ENCODE measurements at places on chromosomes 3 and 15.

DNA sequence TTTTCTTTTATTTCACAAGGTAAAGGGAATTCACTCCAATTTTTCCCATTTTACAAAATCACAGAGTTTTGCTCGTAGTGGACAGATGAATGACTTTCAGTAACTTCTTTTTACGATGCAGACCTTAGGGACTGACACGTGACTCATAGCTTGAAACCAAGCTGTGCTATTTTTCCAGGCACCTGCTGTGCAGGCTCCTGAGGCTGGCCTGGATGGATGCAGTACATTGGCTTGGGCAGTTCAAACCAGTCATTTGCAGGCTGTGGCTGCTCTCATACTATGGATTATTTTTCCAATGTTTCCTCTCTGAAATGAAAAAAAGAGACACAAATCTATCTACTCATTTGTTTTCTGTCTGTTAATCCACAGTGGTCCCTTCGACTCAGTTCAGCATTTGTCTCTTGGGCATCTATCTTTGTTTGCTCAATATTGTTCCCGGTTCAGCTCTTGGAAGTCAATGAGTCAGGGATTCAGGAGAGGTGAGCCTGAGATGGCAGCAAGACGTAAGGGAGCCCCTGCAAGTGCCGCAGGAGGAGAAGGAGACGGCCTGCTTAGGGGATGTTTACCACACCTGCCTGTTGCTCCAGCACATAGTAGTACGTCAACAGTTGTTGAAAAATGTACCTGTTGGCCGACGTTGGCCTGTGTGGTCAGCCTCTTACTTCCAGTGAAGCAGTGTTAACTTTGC, 92.8 kb downstream of the SV2B start:
- no peak for DNase-seq

- no peak for DNase-seq
Measured at GRCh38 chr3:78788839-78789238, 979.0 kb downstream of the ROBO1 start.

GRCh38 chr3:119835556-119835955, 53.7 kb downstream of the NR1I2 start:
- DNase-seq, result no peak

GRCh38 chr15:32763295-32763694, 45.5 kb downstream of the GREM1 start:
- DNase-seq, result no peak

GRCh38 chr15:32636908-32637567, 4.5 kb upstream of the SCG5 start:
- DNase-seq, result no peak

GRCh38 chr3:65020281-65021160, 332.7 kb upstream of the ADAMTS9 start:
- no peak for DNase-seq

- no peak for DNase-seq
Measured at GRCh38 chr3:165459924-165460835, 264.0 kb upstream of the SLITRK3 start.

DNA sequence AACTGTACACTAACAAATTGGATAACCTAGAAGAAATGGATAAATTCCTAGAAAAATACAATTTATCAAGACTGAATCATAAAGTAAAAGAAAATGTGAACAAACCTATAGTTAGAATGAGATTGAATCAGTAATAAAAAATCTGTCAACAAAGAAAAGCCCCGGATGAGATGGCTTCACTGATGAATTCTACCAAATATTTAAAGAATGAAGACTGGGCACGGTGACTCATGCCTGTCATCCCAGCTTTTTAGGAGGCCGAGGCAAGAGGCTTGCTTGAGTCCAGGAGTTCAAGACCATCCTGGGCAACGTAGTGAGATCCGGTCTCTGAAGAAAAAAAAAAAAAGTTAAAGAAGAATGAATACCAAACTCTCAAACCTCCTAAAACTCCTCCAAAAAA, 17.7 kb upstream of the AP4E1 start:
- no peak for DNase-seq

- peak; percentile 80 for DNase-seq
Measured at GRCh38 chr15:66251790-66252684, 1.5 kb downstream of the MEGF11 start.

DNA sequence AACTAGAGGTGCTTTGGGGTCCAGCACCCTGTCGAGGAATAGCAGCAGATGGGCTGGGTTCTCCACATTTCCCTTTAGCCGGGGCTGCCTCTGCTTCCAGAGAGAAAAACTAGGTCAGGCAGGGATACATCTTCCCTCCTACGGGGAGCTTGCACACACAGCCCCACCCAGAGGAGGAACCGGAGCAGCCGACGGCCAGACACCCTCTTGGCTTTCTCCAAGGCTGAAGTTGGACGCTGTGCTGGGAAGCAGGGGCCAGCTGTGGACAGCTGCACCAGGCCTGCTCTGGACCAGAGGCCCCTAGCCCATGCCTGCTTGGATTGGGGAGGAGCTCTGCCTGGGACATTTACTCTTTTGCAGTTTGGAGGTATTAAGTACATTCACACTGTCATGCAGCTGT, 44.7 kb upstream of the NR2C2 start:
- DNase-seq, result no peak

DNA sequence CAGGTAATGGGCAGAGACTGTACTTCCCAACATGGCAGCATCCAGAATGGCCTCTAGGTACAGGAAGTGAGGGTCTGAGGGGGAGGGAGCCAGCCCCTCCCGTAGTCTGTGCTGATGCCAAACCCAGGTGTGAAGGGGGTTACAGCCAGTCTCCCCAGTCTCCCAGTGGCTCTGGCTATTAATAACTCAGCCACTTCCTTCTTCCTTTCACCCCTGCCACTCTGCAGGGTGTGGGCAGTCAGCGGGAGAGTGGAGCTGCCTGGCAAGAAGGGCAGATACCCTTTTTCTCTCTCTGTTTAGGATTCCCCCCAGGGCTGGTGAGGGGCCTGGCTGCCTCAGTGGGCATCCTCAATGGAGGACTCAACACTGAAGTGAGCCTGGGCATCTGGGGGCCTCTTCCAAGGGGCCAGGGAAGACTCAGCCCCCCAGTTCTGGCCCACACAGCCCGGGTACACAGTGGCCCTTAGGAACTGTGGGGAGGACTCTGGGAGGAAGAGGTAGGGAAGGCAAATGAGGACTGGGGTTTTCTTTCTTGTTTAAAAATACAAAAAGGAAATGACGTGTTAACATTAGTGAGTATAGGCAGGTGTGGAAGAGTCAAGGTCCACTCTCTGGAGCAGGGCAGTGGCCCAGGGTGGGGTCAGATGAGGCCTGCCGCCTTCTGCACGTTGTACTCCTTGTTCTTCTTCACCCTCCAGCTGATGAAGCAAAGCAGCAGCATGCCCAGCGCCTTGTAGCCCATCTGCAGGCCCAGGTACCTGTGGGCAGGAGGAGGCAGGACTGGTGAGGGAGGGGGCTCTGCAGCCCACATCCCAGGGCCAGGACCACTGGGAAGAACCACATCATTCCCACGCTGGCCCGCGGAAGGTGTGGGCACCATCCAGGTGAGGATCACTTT, 38.6 kb upstream of the RAB6B start:
- peak; percentile 26 for DNase-seq

DNA sequence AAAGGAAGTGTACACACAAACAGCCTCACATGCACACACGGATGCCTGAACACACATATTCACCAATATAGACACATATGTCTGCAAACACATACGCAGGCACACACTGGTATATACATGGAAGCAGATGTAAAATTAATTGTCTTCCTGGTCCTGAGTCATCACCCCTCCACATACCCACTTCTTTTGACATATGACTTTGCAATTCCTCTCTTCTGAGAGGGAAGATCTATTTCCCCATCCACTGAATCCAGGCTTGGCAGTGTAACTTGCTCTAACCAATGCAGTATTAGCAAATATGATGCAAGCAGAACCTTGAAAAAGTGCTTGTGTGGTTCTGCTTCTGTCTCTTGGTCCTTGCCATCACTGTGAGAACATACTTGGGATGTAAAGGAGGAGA, 76.8 kb upstream of the HRH1 start:
- no peak for DNase-seq

- no peak for DNase-seq
Measured at GRCh38 chr3:40043444-40043755, 234.0 kb downstream of the MYRIP start.

- DNase-seq, result no peak
Measured at GRCh38 chr3:170867143-170867937, 2.7 kb downstream of the RPL22L1 start.

GRCh38 chr15:70647396-70647795, 116.0 kb downstream of the UACA start:
- no peak for DNase-seq

DNA sequence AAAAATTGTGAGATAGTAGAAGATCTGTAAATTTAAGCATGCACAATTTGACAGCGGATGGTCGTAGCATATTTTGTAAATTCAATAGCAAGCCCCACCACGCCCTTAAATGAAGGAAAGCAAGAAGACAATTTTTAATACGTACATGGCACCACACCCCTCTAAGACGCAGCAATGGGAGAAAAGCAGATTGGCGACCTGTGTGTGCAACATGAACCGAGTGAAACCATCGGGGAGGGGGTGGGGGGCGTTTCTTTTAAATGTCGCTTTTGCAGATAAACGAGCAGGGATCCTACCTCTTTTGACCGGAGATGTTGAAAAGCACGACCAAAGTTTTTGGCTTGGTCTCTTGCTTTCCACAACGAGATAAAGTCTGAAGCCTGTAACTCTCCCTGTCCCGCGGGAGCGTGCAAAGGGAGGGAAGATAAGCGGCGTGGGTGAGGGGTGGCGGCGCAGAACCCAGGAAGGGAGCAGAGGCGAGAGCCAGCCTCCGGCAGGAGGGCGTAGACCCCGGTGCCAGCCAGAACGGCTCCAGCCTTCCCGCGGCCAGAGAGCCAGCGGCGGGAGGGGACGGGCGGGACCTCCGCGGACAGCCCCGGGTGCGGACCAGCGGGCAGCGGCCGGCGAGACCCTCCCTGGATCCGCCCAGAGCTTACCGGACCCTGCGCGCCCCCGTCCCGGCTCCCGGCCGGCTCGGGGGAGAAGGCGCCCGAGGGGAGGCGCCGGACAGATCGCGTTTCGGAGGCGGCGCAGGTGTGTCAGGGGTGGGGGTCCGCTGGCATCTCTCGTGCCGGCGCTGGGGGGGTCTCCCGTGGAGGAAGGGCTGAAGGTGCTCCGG, at the start of gene CHL1:
Gene CHL1 (plus strand): TSS at position 453 of the 838 bp plus-strand sequence. CDS start 123,014 bp downstream, outside the sequence.
- no peak for DNase-seq
